Stimulated activated CD4-positive, alpha-beta T cell treated with anti-CD3 and anti-CD28 coated beads, Interleukin-1b, Interleukin-23, amount 100 ng/mL, for 4 hours (primary cell): ENCODE measurements at places on chromosomes 3 and 15.

DNA sequence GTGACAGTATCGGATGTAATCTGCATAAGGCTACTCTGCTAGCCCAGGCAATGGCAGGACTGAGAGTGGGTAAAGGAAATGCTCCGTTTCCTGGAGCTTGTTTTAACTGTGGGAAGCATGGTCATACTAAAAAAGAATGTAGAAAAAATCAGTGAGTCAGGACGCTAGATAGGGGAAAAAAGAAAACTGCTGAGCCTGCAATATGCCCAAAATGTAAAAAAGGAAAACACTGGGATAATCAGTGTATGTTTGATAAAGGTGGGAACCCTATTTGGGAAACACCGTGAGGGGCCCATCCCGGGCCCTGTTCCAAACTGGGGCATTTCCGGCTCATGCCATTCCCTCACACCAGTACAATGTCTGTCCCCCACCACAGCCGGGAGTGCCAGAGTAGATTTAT lies 775.8 kb downstream of the ZPLD1 start:
- DNase-seq: no peak

DNA sequence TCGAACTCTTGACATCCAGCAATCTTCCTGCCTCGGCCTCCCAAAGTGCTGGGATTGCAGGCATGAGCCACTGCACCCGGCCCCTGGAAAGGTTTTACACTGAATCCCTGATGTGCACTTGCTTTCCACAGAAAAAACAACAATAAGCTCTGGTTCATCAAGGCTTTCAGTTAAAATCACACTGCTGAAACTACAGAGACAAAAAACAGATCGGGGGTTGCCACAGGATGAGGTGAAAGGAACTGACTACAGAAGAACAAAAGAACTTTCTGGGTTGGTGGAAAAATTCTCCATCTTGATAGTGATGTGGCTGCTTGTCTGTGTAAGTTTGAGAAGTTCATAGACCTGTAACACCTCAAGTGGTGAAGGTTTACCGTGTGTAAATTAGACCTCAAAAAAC lies 2.9 kb downstream of the RAB43 start:
- no peak for DNase-seq

DNA sequence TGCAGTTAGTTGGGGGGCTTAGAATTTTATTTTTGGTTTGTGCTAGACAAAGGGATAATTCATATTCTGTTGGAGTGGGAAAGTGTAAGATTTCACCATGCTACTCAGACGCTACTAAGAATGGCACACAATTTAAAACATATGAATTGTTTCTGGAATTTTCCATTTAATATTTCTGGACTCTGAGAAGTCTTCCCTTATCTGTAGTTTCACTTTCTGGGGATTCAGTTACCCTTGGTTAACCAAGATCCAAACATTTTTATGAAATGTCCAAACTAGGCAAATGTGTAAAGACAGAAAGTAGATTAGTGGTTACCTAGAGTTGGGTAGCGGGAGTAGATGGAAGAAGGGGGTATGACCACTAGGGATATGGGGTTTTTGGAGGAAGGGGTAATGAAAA lies 53.1 kb downstream of the TCF12 start:
- no peak for DNase-seq

GRCh38 chr15:90660195-90660998 lies 56.7 kb upstream of the BLM start:
- peak; percentile 52 for DNase-seq

GRCh38 chr3:153848702-153849101 lies 272.5 kb upstream of the ARHGEF26 start:
- DNase-seq: no peak

GRCh38 chr15:96323319-96324145 lies 7.0 kb upstream of the NR2F2 start:
- DNase-seq: no peak

GRCh38 chr15:33322091-33322490 lies 11.3 kb downstream of the RYR3 start:
- no peak for DNase-seq

DNA sequence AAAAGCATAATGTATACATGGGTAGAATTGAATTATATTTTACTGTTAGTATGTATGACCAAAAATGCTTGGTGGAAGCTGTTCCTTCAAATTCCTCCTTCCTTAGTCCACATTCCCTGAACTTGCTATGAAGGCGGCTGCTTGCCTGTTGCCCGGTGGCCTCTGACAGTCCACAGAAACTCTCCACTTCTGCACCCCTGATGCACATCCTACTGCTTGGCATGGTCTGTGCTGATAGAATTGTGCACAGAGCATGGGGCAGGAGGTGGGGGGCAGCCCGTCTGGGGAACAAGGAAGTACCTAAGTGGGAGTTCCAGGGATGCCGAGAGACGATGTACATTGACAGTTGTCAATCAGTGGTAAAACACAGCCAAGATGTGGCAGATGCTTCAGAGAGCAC lies 33.7 kb upstream of the GABRB3 start:
- no peak for DNase-seq

DNA sequence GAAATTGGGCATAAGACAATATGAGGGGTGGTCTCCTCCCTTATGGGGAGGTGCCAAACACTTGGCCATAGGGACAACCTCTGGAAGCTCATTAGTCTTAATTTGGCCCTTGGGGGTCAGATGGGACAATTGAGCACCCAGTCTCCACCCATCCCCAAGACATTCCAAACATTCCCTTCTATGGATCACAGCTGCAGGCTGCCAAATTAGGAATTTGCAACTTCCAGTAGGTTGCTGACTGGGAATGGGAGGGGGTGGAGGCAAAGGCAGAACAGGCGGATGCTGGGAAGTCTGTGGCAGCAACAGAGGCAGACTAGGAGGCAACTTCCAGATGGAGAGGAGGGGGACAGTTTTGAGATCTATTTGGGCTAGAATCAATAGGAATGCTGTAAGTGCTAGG lies 1.4 kb upstream of the PDHB start:
- no peak for DNase-seq

- no peak for DNase-seq
Measured at GRCh38 chr3:73213896-73214295, 152.4 kb downstream of the EBLN2 start.

DNA sequence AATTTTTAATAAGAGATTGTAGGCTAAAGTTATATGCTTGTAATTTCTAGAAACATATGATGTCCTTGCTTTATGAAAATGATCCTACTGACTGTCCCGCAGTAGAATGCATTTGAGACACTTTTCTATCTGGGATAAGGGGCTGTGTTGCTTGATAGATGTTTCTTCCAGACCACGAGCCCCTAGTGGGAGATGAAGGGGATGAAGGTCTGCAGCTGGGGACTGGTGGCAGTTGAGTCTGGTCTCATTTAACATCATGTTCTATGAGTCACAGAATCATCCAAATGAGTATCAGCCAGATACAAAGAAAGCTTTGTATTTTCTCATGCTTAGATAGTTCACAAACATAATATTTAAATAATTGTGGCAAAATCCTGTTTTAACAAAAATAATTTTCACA lies 84.3 kb upstream of the PRTG start:
- DNase-seq: no peak
